Activated effector memory CD4-positive, alpha-beta T cell treated with anti-CD3 and anti-CD28 coated beads, Interleukin-2, amount 50 U/mL, for 16 hours (primary cell): ENCODE measurements at places on chromosomes 4 and X.

DNA sequence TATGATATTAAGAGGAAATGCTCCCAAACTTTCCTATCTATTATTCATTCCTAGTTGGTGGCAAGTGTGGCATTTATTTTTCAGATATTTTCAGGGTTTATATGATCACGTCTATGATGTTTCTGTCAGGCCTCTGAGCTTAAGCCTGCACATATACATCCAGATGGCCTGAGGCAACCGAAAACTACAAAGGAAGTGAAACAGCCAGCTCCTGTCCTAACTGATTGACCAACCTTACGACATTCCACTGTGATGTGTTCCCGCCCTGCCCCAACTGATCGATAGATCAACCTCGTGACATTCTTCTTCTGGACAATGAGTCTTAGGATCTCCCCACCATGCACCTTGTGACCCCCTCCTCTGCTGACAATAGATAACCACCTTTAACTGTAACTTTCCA is 67.6 kb upstream of the CTSO start:
- DNase-seq: no peak

GRCh38 chr4:20480165-20480947 is 219.9 kb upstream of the PACRGL start:
- no peak for DNase-seq

DNA sequence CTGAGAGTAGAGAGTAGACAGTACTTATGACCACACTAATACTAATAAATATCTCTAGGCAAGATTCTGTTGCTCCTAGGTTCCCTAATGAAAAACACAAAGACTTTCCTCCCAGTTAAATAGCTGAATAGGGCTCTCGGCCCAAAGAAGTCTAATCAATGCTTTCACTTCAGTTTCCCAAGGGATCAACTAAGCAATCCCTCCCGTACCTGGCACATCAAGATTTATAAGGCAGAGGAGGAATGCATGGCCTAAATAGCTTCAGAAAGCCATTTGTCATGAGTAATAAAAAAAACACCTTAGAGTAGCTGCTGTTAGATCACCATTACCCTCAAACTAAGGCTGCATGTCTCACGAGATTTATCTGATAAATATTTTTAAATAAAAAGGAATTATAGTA is 56.8 kb upstream of the EXOC1L start:
- DNase-seq: no peak

DNA sequence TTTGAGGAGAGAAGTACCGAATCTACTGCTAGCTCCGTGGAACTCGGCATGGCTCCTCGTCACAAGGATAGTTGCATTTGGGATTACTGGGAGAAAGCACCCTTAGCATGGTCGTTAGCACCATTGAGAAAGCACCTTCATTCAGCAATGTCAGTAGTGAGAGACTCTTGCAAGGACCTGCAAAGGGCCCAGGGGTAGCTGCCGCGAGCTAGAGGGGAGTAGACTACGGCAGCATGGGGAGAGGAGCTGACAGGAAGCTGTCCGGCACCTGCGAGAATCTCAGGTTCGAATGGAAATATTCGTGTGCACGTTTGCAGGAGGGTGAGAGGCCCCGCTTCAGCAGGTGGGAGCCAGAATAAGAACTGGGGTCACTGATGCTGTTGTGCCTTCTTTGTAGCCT is 20.2 kb downstream of the TLR10 start:
- no peak for DNase-seq

DNA sequence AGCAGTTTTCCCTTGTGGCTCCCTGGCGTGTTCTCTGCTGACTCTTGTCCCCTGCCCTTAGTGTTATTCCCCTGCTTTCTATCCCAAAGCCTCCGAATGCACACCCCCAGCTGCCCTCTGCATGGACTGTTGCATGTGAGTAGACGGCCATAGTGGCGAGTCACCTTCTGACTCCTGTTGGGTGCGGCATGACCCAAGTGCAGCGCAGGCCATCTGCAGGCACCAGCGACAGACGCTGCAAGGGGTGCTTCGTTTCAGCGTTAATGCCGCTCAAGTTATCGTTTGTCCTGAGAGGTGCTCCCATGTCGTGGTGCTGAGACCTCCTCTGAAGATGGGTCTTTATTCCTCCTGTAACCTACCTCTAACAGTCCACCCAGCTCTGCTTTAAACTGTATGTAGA is 57.7 kb downstream of the NOP14 start:
- no peak for DNase-seq

DNA sequence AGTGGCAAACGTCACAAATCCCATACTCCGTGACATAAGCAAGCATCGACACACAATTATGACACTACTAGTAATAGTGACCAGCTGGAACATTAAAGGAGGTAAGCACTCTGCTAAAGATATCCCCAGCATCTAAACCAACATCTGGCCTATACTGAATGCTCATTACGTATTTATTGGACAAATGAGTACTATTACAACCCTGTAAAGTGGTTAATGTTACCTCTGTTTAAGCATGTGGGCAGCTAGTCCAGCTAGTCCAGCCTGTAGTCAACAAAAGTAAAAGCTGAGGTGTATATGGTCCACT is 419 bp upstream of the RPGR start:
- no peak for DNase-seq

DNA sequence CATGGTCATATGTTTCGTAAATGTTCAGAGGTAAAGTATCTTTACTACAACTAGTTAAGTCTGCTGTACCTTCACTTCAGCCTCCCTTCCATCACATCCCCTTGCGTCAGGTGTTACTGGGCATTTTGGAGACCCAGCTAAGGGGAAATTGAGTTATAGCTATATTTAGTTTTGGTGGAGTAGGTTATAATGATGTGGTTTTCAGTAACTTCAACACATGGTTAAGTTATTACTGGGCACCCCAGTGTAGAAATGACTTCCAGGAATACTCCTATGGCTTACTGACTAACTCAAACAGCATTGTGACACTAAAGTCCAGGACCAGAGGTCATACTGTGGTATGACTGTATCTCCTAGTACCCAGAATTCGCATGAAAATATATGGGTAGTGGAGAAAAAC is 23.4 kb upstream of the ACSL1 start:
- DNase-seq: no peak

GRCh38 chr4:151744614-151745013 is 16.2 kb downstream of the GATB start:
- no peak for DNase-seq
